ENCODE measurements at places on chromosomes 5 and 9.

DNA sequence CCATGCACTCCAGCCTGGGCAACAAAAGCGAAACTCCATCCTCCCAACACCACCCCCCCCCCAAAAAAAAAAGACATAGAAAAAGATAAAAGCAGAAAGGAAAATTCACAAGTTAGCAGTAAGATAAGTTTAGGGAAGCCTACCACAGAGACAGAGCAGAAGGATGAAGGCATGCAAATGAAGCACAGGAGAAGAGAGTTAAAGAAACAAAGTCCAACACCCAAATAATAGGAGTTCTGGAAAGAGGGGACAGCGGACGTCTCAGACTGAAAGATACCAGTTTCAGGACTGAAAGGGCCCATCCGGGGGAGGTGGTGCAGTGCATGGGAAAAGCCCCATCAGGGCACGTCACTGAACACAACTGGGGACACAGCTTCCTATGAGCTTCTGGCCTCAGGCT, 54.3 kb downstream of the OTULIN start:
- DNase-seq, result no peak

- no peak for DNase-seq
Measured at GRCh38 chr5:56591081-56591480, 224.3 kb upstream of the MAP3K1 start.

- no peak for DNase-seq
Measured at GRCh38 chr5:19047277-19047676, 940.7 kb downstream of the CDH18 start.

DNA sequence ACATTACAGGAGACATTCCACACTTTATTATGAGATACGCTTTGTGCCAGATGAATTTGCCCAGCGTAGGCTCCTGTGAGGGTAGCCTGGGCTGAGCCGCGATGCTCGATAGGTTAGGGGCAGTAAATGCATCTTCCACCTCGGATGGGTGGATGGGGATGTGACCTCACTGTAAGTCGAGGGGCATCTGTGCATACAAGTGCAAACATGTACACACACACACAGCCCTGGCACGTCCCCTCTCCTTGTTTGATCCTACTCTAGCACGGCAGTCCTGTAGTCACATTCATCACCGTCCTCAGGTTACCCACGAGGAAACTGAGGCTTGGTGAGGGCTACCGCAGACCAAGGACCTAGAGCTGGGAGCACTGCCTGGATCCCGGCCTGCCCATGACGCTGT, 166.8 kb downstream of the COL23A1 start:
- DNase-seq, result no peak

DNA sequence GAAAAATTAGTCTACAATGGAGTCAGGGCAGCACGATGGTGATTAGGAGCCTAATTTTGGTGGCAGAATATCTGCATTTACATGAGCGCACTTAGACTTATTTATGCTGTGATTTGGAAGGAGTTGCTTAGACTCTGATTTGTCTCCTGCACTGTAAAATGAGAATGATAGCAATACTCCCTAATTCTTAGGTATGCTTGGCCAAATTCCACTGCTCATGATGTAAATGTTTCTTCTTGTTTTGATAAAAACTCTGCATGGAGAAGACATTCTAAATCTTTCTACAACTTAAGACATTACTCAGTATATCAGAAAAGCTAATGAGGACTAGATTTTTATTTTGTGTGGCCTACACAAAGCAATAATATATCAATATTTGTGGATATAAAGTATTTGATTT, 205.4 kb downstream of the CDH18 start:
- no peak for DNase-seq

GRCh38 chr5:170268153-170268689, 29.4 kb downstream of the LCP2 start:
- DNase-seq, result no peak

GRCh38 chr9:135531096-135531495, 9.9 kb downstream of the LCN1 start:
- DNase-seq, result no peak

DNA sequence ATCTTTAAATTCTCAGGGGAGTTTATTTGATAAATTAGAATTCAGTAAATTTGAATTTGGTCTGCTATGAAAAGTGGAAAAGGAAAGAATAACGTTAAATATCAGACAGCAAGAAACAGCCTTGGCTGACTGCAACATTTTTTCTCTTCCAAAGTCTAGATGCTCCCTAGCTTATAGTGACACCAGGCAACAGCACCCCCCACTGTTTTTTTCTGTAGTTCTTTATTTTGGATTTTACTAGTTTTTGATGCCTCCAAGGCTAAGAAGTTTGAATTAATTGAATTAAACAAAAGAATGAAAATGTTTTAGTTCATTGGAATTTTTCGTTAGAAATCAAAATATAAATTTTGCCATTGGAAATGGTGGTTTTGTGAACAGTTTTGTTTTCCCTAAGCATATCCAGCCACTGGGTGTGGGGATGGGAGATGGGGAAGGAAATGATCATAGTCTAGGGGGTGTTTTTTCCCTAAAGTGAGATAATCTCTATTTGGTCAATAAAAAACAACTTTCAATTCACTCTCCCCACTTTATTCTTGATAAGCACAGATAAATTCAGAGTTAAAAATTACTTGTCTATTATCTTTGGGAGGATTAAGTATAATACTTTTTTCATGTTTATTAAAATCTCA, 199.3 kb upstream of the CD180 start:
- DNase-seq, result no peak

- peak; percentile 63 for DNase-seq
Measured at GRCh38 chr9:83622939-83623678, at the start of gene IDNK. Gene IDNK (plus strand): TSS chr9:83623143. CDS start chr9:83623172, 29 bp downstream.

GRCh38 chr5:151721087-151721646, 34.5 kb upstream of the SPARC start:
- no peak for DNase-seq

GRCh38 chr9:33127881-33128280, 39.3 kb downstream of the B4GALT1 start:
- DNase-seq, result no peak

DNA sequence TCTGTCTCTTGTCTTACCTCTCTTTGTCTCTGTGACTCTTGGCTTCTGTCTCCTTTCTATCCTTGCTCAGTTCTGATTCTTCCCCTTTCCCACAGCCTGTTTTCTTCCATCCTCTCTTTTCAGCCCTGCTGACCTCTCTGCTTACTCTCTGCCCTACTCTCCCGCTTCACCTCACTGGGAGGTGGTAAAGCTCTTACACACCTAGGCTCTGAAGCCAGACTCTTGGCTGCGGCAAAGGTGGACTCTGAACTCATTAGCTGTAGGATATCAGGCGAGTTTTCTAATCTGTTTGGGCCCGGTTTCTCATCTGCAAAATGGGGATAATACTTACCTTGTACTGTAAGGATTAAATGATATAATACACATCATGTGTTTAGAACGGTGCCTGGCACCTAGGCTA, 11.1 kb downstream of the PCDH1 start:
- no peak for DNase-seq

GRCh38 chr5:30385754-30386153, 807.7 kb upstream of the CDH6 start:
- DNase-seq, result no peak

DNA sequence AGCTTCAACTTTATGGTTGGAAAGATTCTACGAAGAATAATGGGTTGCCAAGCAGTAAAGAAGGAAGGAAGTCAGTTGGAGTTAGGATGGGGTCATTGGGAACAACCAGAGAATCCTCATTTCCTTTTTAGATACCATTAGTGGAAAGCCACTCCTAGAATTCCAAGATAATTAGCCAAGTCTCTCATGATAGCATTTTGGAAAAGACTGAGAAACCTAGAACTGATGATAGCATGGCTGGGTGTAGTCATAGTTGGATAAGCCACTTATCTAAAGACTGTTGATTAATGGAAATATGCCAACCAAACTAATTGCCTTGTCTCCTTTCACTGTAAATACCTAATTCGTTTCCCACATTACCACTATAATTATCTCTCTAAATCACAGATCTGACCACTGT, 377.0 kb downstream of the GLIS3 start:
- no peak for DNase-seq

GRCh38 chr5:1936901-1937300, 54.2 kb upstream of the IRX4 start:
- no peak for DNase-seq

DNA sequence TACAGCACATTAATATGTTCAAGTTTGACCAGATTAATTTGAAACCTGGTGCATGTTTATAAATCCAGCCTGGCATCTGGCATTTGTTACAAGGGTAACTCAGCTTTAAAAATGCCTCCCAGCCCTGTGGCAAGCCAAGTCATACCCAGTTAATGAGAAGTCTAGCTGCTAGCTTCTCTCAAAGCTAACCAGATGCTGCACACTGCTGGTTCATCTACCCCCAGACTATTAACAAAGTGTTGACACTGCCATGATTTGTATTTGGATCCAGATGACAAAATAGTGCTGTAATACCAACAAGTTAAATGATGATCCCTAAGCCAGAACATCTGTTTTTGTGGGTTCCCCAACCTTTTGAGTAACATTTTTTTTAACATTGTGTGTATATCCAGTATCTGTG, 573.7 kb upstream of the DAB2 start:
- DNase-seq, result no peak

DNA sequence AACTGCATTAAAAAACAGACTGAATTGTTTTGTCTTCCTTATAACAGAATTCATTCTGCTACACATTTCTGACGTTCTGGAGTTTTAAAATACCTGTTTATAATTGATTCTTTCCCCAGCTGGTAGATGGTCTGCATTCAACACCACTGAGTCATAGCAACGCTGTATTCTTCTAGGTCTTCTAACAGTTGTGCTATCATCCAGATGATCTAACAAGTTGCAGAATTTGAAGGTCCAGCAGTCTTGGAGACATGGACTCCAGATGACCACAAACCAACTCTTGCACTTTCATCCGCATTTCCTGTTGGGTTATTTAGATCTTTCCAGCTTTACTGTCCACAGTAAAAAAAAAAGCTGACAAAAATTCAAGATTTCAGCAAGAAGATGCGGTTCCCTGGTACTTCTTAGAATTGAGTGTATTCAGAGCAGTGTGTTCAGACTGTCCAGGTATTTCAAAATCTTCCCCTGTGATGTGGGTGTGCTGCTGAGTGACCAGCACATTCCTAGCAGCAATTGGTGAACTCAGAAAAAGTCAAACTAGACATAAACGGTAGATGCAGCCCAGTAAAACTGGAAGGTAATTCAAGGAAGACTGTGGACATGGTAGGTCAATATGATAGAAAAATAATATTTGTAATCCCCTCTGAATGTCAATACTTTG, 50.2 kb downstream of the CSNK1A1 start:
- no peak for DNase-seq

- peak; percentile 43 for DNase-seq
Measured at GRCh38 chr9:37408933-37409710, 13.4 kb upstream of the GRHPR start.

DNA sequence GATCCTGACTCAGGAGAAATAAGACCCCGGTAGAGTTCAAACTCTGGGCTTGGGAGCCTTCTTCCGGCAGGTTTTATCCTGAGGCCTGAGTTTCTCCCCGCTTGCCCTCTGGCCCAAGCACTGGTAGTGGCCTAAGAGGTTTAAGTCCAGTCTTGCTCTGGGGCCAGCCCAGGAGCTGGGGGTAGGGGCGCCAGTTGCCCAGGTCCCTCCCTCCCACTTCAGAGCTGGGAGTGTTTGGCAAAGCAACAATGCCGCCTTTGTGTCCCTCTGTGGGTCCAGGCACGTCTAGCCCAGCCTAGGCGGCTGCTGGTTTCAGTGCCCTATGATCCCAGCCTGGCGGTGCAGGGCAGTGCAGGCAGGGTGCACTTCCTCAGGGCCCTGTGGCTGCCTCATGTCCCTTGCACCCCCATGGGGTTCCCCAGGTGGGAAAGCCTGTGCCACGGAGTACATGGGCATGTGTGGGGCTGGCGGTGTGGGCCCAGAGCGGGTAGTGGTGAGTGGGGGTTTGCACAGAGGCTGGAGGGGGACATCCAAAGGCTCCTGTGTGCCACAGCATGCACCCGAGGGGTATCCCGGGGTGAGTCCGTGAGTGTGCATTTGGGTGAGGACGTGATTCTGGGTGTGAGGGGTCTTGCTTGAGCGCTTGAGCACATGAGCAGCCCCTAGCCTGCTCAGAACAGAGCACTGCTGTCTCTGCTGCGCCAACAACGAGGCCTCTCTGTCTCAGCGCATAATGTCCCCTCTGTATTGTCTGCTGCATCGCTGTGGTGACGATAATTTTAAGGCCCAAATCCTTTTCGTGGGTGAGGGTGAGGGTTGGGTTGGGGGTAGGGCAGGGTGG, 61.7 kb upstream of the PSD2 start:
- DNase-seq, result no peak

DNA sequence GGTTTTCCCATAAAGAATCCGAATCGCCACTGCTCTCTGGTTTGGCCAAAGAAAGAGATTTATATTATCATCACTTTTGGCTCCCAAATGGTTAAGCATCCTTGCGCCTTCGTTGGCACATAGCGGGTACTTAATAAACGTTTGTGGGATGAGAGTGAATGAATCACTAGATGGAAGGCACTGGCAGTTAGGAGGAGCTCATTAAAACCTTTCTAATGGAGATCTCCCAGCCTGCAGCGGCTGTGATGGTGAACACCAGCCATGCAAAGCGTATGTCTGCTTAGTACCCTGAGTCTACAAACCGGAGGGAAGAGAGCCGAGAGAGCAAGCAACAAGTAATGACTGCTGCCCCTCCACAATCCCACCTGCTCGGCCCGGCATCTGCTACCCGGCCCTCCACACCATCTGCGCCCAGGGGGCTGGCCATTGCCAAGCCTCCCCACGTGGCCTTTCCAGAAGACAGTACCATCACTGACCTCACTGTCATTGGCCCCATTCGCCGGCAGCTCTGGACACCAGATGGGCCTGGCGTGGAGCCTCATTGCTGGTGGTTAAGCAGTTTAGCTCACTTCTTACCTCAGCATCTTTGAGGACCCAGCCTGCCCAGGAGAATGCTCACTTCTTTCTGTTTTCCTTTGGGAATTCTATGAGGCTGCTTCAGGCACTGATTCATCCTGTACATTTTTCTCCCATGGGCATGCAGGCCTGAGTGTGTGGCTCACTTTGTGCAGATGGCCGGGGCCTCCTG, 39.3 kb upstream of the ANKRD33B start:
- no peak for DNase-seq

GRCh38 chr9:135919318-135919890, 12.1 kb upstream of the CAMSAP1 start:
- DNase-seq, result no peak

DNA sequence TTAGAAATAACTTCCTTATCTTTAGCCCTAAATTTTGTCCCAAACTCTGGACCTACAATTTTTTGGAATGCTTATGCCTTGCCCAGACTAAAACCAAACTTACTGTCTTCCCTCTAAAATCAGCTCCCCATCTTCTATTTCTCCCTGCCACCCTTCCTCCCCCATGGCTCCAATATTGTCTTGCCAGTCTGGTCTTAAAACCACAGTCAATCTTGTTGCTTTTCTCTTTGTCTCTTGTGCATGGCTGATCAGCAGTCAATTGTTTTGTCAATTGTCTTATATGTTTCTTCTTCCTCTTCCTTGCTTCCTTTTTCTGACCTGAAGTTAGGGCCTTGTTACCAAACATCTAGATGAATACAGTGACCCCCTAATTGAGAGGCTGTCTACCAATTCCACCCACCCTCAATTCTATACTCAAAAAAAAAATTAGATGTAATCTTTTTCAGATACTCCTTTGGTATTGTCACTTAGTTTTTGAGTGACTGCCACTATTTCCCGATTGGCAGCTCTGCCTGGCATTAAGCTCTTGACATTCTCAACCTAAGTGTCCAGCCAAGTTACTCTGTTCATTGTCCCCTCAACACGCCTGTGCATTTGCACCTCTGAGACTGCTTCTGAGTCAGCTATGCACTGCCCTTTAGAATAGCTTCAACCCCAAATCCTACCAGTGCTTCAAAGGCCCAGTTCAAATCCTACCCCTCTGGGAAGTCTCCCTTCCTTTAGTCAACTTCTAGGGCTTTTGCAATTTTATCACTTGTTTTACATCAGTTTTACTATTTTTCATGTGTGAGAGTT, 2.5 kb downstream of the PDCD1LG2 start:
- DNase-seq, result no peak
